ENCODE measurements at places on chromosomes 4 and X.

GRCh38 chr4:5631352-5632065, 76.8 kb downstream of the EVC2 start:
- no peak for DNase-seq

GRCh38 chrX:100600758-100601157, 16.0 kb downstream of the TNMD start:
- DNase-seq, result peak; percentile 2

GRCh38 chr4:171785388-171785787, 27.8 kb upstream of the GALNTL6 start:
- no peak for DNase-seq

- DNase-seq, result no peak
Observed at GRCh38 chrX:54926978-54927377, 6.4 kb downstream of the TRO start.

GRCh38 chrX:38768079-38768478, 33.2 kb upstream of the MID1IP1 start:
- DNase-seq, result no peak

GRCh38 chrX:108070891-108071290, 20.5 kb downstream of the PSMD10 start:
- no peak for DNase-seq

- DNase-seq, result no peak
Observed at GRCh38 chrX:70001269-70001668, 48.5 kb downstream of the AWAT2 start.

GRCh38 chrX:137032841-137033773, 688 bp downstream of the GPR101 start:
- DNase-seq, result no peak

DNA sequence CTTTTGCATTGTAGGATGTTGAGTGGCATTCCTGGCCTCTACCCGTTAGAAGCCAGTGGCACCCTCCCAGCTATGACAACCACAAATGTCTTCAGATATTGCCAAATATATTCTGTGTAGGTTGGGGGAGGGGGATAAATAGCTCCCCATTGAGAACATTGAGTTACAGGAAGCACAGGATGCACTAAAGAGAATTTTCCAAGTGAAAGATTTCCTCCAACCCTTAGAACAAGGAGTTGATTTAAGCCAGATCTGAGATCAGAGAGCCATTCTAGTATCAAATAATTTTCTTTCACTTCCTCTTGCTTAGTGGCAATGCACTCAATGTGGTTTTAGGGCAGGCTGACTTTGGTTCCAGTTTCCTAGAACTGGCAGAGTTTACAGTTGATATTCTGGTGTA, 436.6 kb downstream of the C4orf33 start:
- no peak for DNase-seq

- DNase-seq, result peak; percentile 25
Observed at GRCh38 chrX:134144231-134144630, 92.8 kb upstream of the CCDC160 start.

DNA sequence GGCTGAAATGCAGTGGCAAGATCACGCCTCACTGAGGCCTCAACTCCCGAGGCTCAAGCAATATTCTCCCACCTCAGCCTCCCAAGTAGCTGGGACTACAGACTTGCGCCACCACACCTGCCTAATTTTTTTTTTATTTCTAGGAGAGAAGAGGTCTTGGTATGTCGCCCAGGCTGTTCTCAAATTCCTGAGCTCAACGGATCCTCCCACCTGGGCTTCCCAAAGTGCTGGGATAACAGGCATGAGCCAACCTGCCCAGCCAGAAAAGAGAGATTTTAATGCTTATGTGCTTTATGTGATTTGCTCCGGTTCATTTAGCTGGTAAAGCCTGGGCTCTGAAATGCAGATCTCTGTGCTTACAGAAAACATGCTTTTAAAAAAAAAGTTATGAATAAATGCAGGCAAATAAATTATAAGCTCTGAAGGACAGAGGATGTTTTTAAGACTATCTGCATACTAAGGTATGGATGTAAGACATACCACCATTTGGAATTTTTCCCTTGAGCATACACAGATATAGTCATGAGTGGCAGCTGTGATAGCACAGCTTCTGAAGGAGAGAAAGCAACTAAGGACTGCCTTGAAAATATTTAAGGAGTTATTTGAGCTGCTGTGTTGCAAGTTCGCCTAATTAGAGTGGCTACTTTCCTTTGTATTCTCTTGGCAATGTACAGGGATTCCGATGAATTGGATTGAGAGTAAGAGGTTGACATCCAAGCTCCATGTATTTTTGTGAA, 13.8 kb downstream of the GUCY1B1 start:
- no peak for DNase-seq

DNA sequence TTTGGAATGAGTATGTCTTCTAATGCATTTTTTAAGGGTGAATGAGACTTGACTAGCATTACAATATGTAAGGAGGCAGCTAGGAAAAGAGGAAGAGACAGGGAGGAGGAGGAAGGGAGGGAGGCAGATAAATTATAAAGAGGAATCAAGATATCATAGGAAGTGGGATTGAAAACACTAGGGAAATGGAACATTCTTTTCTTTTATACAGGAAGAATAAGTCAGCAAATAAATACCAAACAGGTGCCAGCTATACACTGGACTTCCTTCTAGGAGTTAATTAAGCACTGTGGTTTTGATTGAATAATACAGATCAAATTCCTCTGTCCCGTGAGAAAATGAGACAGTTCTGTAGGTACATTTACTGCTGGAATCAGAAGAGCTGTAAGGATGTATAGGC, 78.6 kb downstream of the PACRGL start:
- no peak for DNase-seq

DNA sequence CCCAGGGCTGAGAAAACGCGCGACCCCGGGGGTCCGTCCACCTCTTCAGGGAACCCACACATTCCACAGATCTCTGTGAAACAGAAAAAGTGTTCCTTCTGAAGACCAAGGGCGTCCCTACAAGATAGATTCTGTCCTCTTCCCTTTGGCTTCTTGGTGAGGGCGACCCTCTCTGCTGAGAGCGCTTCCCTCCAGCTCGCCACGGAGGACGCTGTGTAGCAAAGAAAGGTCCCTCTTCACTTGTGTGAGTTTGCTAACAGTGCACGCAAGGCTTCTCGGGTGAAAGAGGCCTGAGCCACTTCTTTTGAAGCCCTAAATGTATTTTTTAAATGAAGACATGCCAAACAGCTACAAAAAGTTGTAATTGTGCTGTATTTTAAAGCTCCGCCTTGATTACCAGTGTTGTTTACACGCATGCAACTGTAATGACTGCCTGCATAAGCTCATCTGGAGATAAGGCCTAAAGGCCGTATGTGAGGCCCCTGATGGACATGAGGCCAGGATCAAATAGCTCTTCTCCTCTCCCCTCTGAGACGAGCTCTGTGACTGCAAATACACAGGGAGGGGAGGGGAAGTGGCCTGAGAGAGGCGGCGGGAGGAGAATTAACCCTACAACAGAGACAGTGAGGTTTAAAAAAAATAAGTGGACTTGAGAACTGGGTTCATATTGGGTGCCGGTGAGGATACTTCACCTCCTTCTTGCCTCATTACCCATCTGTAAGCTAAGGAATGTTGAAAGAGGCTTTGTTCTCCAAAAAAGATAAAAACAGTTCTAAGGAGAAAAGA, 95.5 kb downstream of the SOWAHB start:
- DNase-seq, result no peak

GRCh38 chr4:140240237-140240636, 86.3 kb upstream of the MAML3 start:
- no peak for DNase-seq

DNA sequence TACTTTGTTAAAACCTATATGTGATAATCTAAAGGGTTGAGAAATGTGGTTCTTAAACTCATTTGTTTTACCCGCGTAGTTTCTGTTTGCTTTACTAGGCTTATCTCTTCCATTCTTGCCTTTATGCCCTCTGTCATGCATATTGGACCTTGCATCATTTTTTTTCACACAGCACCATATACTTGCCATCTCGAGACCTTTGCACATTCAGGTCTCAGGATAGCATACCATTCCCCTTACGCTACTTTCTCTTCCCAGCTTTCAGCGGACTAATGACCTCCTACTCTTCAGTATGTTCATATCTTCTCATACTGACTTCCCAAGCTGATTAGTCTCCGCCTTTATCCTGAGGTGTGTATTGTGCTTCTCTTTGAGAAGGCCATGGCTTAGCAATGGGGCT, 40.5 kb downstream of the USP38 start:
- no peak for DNase-seq

DNA sequence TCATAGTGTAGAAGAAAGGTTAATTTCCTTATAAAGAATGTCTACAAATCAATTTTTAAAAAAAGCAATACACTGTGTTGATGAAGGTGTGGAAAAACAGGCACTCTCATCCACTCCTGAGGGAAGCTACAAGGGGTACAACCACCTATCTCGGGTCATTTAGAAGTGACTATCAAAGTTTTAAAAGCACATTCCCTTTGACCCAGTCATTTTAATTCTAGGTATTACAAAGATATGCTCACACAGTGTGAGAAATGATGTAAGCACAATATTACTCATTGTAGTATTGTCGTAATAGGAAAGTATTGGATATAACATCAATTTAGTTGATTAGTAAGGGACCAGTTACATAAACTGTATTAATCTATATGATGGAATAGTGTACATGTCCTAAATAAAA, 7.4 kb upstream of the HCCS start:
- peak; percentile 37 for DNase-seq

DNA sequence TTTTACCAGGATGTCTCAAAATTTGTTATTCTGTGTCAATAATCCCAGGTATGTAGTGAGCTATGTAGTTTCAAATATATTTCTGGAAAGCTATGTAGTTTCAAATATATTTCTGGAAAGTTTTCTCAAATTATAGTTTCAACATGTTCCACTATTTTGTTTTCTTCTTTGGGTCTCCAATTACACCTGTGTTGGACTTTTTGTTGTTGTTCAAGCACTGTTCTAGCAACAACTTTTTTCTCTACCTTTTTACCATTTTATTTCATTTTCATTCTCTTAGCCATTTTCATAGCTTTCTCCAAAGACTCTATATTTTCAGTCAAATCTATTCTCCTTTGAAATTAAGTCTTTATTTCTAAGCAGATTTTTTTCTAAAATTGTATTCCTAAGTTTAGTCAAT, 88.4 kb downstream of the LCORL start:
- no peak for DNase-seq

DNA sequence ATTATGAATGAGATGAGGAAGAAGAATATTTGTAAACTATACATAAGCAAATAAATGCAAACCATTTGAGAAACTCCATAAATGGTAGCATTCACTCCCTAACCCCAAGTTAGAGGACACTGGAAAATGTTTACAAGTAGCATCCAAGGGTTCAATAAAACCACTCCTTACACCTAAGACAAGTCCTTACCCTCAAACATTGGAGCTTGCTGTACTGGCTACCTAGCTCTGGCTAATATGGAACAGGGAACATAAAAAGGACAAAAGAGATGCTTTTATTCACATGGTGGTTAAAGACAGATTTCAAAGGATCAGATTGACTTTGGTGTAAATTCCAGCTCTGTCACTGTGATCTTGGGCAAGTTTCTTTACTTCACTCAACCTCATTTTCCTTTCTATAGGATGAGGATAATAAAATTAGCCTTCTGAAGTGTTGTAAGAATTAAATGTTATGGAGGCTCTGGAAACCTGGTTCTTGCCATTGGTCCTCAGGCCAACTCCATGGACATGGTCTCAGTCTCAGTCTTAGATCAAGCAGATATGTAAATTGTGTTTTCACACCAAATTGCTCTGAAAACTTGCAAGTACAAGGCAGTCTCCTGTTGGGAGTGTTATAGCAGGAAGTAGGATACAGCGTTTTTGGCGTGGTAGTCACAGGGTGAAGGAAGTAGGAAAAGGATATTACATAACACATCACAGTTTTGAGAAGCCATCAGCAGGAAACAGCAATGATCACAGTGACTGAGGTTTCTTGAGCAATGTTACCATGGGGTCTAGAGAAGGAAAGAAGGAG, 3.3 kb downstream of the CXCL1 start:
- no peak for DNase-seq

- peak; percentile 65 for DNase-seq
Observed at GRCh38 chrX:71103110-71103983, 3.2 kb downstream of the CXorf65 start.

GRCh38 chrX:2631743-2632532, 59.2 kb upstream of the CD99 start:
- DNase-seq, result no peak

- DNase-seq, result peak; percentile 74
Observed at GRCh38 chr4:1130316-1131186, 17.2 kb upstream of the RNF212 start.

DNA sequence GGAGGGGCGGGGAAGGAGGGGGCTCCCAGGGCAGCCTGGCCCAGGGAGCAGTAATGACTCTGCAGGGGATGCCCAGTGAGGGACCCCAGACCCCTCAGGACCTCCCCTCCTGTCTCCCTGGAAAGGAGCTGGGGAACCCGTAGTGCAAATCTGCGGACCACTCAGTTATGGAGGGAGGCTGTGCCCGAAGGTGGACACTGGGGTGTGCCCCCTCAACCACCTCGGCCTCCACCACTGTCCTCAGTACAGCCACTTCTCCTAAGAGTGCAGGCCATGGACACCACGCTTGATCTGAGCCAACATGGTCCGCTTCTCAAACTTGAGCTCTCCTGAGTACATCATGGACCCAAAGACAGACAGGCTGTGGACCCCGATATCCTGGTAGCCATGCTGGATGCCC, 378.2 kb upstream of the MAOA start:
- DNase-seq, result no peak

GRCh38 chr4:25809996-25810395, 52.8 kb downstream of the SEL1L3 start:
- no peak for DNase-seq

DNA sequence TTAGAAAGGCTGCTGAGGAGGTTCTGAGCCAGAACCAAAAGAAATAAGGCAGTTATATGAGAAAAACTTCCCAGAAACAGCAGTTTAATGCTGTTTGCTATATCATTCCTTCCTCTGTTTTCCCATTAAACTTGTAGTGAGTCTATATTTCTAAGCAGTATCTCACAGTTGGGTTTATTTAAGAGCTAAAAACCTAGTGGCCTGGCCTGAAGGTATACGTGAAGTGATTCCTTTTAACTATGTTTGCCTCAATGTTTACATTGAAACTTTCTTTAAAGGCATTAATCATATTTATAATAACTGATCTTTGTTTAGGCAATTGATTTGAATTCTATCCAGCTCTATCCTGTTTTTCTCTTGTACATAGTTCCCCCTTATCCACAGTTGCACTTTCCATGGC, 19.1 kb upstream of the RAP1GDS1 start:
- DNase-seq, result no peak

DNA sequence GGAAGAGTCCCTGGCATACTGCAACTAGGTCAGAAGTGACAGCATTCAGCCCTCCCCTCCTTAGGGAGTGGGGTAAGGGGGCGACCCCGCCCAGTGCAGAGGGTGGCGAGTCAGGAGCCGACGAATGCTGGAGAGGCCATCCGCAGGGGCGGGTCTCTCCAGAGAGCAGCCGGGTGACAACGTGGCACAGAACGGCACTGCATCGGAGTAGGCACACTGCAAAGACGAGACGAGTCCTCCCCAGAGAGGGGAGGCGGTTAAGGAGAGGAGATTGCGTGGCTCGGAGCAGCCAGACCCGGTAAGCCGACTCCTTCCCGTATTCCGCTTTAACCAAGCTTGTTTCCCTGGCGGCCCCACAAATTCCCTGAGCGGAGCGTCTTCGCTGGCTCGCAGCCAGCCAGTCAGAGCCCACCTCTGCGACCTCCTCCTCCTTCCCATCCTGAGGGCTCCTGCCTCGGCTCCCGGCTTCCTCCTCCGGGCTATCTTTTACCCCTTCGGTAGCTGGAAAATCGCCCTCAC, 54.9 kb downstream of the LINC00632 start:
- DNase-seq, result peak; percentile 26

GRCh38 chrX:17822351-17822750, 38.7 kb downstream of the RAI2 start:
- DNase-seq, result no peak

GRCh38 chr4:20266215-20267082, 14.7 kb downstream of the SLIT2 start:
- no peak for DNase-seq

- DNase-seq, result no peak
Observed at GRCh38 chr4:153735906-153736461, 23.8 kb downstream of the RNF175 start.
